Fibroblast of lung (primary cell): ENCODE measurements at places on chromosomes 6 and 20. TPM values are rescaled to one million over a fixed set of nuclear protein-coding genes. Genes with fewer than 3 reads are reported as not detected.

- H3K27me3 ChIP-seq: no peaks in the 10 kb centered on the region
- H3K36me3 ChIP-seq: no peaks in the 10 kb centered on the region
- no peak overlapping the region for H3K4me3 ChIP-seq
- no peaks in the 10 kb centered on the region for H3K4me1 ChIP-seq
- no peak for DNase-seq
Measured at GRCh38 chr6:44192428-44193041, 24.2 kb upstream of the MYMX start.

DNA sequence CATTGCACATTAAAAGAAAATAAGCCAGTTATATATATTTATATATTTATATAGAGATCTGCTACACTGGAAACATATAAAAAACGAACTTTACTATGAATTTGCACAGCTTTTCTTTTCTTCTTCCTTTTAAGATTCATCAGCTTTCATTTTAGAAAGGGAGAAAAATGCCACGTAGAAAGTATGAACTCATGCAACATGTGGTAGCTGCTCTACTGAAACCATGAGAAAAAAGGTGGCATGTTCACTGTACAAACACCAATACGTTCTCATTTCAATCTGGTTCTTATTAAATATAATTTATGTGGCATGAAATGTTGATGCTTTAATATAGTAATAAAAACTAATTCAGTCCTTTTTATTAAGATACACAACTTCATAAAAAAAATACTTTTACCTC lies 68.8 kb upstream of the THEMIS start:
- H3K4me3 ChIP-seq: no peak overlapping the region
- H3K27me3 ChIP-seq: no peaks in the 10 kb centered on the region
- no peak overlapping the region for H3K27ac ChIP-seq
- no peak for DNase-seq

- H3K4me1 ChIP-seq: no peaks in the 10 kb centered on the region
- no peak for DNase-seq
- H3K27me3 ChIP-seq: no peaks in the 10 kb centered on the region
- no peak overlapping the region for H3K27ac ChIP-seq
Measured at GRCh38 chr6:45990162-45990561, 25.5 kb downstream of the CLIC5 start.

- H3K36me3 ChIP-seq: no peaks in the 10 kb centered on the region
- no peaks in the 10 kb centered on the region for H3K4me1 ChIP-seq
- peaks cover 18% of the 10 kb centered on the region for H3K27me3 ChIP-seq
- no peak overlapping the region for H3K27ac ChIP-seq
Measured at GRCh38 chr20:38298768-38299288, 5.1 kb upstream of the BPI start.

DNA sequence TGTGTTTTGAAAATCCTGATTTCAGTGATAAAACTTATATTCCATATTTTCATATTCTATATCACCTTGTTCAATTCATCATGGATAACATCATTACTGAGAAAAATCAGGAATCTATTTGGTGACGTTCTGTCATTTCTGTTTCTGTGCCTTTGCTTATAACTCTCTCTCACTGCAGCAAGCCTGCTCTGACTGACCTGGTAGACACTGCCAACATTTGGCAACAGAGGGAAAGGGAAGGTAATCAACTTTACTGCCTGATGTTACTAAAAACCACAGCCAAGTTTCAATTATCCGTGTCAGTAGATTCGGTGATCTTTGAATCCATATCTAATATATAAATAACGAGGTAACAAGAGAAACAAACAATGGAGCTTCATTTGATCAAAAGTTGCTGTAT lies 501.9 kb downstream of the LMBRD1 start:
- H3K36me3 ChIP-seq: no peaks in the 10 kb centered on the region
- DNase-seq: no peak
- H3K27ac ChIP-seq: no peak overlapping the region
- H3K27me3 ChIP-seq: no peaks in the 10 kb centered on the region
- no peak overlapping the region for H3K4me3 ChIP-seq

DNA sequence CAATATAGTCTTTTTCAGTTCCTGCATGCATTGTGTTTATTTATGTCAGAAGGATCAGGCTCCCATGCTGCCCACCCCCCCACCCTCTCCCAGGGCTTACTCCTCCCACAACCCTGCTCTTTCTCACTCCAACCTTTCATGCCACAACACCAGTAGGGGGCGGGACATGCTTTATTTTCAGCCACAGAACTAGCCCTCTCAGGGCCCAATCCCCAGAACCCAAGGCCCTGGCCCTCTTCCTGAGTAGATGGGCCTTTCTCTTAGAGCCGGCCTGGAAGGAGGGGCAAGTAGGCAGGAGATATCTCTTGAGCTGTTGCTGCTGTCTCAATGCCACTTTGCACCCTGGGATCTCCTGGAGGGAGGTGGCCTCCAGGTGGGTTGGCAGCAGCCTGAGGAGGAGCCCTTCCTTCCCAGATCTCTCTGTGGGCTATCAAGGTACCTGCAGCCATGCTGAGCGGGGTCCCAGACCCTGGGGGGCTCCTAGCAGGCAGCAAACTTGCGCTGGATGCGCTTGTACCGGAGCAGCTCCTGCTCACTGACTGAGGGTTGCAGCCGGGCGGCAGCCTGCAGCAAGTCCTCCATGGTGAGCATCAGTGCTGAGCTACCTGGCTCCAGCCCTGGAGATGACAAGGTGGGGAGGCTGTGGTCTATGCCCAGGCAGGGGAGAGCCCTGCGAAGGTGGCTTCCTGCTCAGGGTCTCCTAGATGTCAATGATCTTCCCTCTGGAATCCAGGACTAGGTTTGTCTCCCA lies 3.5 kb downstream of the GNMT start:
- H3K36me3 ChIP-seq: peaks cover 5% of the 10 kb centered on the region
- H3K4me1 ChIP-seq: peaks cover 6% of the 10 kb centered on the region
- no peaks in the 10 kb centered on the region for H3K27me3 ChIP-seq
- H3K4me3 ChIP-seq: no peak overlapping the region
- DNase-seq: peak; percentile 25

The SUPT3H gene
- total RNA-seq: 8.3 and 8.5 TPM in 2 replicates

The CDH22 gene
- not detected in 2 replicates for total RNA-seq

The CDC5L gene
- 22.5 and 23.9 TPM in 2 replicates for total RNA-seq

The DEFB124 gene
- not detected in 2 replicates for total RNA-seq

DNA sequence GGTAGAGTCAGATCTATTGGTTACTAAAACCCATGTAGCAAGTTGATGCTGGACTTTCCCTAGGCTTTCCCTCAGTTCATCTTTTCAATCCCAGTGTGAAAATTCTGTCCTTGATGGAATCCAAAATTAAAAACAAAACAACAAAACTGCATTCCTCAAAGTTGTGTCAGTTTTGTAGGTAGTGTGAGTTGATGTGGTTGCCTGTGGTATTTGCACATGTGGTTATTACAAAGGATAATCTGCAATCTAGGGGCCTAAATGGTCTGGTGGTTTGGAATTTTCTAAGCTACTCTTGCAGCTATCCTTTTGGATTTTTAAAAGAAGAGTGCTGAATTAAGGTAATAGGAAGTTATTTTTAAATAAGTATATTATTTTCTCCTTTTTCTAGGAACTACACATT lies 132.2 kb upstream of the SCGN start:
- no peak for DNase-seq
- no peak overlapping the region for H3K27ac ChIP-seq
- H3K4me3 ChIP-seq: no peak overlapping the region
- H3K27me3 ChIP-seq: no peaks in the 10 kb centered on the region
- no peaks in the 10 kb centered on the region for H3K4me1 ChIP-seq

DNA sequence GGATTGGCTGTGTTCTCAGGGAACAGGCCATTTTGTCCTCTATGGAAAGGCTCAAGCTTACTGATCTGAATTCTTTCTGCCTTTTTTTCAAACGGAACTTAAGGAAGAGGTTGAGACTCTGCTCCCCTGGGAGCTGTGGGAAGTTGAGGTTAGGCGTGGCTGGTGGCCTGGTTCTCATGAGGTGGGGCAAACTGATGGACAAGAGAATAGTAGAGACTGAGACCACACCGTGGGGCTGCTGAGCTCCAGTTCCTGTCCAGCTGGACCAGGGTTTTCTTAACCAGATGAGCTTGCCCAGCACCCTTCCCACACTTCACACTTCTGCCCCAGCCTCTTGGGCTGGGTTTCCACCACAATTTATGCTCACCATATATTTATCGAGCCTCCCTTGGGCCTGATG lies 6.1 kb downstream of the AP5S1 start:
- no peaks in the 10 kb centered on the region for H3K4me1 ChIP-seq
- no peak overlapping the region for H3K4me3 ChIP-seq
- H3K36me3 ChIP-seq: peaks cover 20% of the 10 kb centered on the region
- DNase-seq: no peak
- H3K27ac ChIP-seq: no peak overlapping the region
- H3K27me3 ChIP-seq: no peaks in the 10 kb centered on the region

The PNPLA1 gene
- not detected in 2 replicates for total RNA-seq

- H3K4me1 ChIP-seq: no peaks in the 10 kb centered on the region
- no peak for DNase-seq
- no peak overlapping the region for H3K4me3 ChIP-seq
- no peaks in the 10 kb centered on the region for H3K36me3 ChIP-seq
- no peaks in the 10 kb centered on the region for H3K27me3 ChIP-seq
Measured at GRCh38 chr6:168438783-168439520, 2.0 kb upstream of the SMOC2 start.

- no peak overlapping the region for H3K27ac ChIP-seq
- no peak for DNase-seq
- H3K27me3 ChIP-seq: no peaks in the 10 kb centered on the region
- H3K36me3 ChIP-seq: no peaks in the 10 kb centered on the region
Measured at GRCh38 chr20:61619751-61620150, 367.7 kb downstream of the CDH4 start.

The SLPI gene
- 0.17 and 0.77 TPM in 2 replicates for total RNA-seq

The PRDM13 gene
- total RNA-seq: not detected in 2 replicates

GRCh38 chr6:46490425-46491200 lies 636 bp downstream of the RCAN2 start:
- no peaks in the 10 kb centered on the region for H3K4me1 ChIP-seq
- H3K36me3 ChIP-seq: no peaks in the 10 kb centered on the region
- peak overlapping the region; percentile 25 for H3K4me3 ChIP-seq
- no peak for DNase-seq
- H3K27me3 ChIP-seq: peaks cover 7% of the 10 kb centered on the region

The IL20RA gene
- total RNA-seq: 0.33 and 0.77 TPM in 2 replicates

DNA sequence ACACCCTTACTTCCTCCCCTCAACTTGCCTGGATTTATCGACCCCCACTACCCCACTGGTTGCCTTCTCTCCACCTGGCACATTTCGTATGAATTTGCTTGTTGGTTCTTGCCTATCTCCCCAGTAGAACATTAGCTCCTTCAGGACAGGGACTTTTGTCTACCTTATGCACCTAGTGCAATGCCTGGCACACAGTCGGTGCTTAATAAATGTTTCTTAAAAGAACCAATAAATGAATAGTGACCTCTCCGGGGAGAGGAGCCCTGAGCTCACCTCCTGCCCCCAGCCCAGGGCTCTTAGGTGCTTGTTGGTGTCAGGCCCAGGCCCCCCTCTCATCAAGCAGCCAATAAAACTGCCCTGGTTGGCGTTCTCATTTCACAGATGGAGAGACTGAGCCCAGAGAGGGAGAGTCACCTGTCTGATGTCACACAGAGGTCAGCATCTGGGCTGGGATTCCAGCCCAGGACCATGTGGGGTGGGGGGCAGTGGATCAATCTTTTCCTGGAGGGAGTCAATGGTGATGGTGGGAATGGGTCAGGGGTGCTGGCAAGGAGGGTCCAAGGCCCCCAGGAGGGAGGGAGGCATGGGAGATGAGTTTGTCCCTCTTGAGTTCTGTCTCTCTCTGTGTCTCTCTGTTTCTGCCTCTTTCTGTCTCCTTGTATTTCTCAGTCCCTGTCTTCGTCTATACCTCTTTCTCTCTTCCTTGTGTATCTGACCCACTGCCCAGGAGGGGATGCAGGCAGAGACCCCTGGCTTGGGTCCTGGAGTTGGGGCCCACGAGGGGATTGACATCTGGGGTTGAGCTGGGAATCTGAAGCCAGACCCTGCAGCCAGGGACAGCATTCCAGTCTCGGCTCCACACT lies 89.6 kb downstream of the CEBPB start:
- H3K4me1 ChIP-seq: peaks cover 24% of the 10 kb centered on the region
- DNase-seq: no peak
- H3K36me3 ChIP-seq: no peaks in the 10 kb centered on the region
- H3K27ac ChIP-seq: no peak overlapping the region

The FAM83C gene
- total RNA-seq: not detected in 2 replicates

DNA sequence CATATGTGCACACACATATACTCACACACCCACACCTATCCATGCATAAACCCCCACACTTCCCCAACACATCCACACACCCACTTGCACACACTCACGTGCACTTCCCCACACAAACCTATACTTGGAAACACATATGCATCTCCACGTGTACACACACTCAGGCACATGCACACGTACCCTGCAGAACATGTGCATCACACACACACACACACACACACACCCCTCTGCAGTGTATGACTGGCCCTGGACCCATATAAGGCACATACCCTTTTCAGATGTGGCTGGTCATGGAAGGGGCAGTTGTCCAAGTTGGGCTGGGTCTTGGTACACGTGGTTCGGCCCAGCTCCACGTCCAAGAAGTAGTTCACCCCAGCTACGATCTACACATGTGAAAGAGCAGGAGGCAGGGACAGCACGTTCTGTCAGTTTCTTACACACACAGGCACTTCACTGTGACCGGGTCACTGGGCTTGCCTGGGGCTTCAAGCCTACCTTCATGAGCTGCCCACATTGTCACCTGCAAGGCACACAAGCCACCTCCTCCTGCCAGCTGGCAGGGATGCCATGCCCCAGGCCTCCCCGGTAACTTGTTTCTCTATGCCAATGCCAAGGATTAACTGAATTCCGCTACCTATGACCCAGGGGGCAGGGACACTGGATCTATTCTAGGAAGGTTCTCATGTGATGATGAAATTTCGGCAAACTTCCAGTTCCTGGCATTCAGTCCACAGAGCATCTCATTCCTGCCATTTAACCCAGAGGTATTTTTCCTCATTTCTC lies 2.6 kb downstream of the CST3 start:
- no peak for DNase-seq
- H3K4me3 ChIP-seq: no peak overlapping the region
- H3K27me3 ChIP-seq: no peaks in the 10 kb centered on the region
- H3K36me3 ChIP-seq: peaks cover 5% of the 10 kb centered on the region
- no peak overlapping the region for H3K27ac ChIP-seq

DNA sequence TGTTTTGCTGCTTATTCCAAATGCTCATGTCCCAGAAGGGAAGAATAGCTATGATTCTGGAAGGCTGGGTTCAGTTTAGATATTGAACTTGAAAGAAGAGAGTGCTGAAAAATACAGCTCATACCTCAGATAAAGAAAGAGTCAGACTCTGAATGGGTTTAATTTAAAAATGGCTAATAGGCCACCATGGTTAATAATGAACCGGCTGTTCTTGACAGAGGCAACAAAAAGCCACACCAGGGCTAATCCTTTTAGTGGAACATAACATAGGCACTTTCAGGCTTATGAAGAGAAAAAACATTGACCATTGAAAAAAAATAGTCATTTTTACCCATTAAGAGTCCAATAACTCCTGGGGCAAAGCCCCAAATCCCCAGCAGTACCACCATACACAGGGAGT lies 59.4 kb downstream of the TNFRSF21 start:
- H3K27ac ChIP-seq: no peak overlapping the region
- no peaks in the 10 kb centered on the region for H3K36me3 ChIP-seq
- H3K4me1 ChIP-seq: no peaks in the 10 kb centered on the region
- no peak overlapping the region for H3K4me3 ChIP-seq
- DNase-seq: no peak

The GNMT gene
- not detected in 2 replicates for total RNA-seq
